CD4-positive, alpha-beta T cell treated with Interleukin-15 for 1 hour (primary cell): ENCODE measurements at places on chromosomes 4 and X.

DNA sequence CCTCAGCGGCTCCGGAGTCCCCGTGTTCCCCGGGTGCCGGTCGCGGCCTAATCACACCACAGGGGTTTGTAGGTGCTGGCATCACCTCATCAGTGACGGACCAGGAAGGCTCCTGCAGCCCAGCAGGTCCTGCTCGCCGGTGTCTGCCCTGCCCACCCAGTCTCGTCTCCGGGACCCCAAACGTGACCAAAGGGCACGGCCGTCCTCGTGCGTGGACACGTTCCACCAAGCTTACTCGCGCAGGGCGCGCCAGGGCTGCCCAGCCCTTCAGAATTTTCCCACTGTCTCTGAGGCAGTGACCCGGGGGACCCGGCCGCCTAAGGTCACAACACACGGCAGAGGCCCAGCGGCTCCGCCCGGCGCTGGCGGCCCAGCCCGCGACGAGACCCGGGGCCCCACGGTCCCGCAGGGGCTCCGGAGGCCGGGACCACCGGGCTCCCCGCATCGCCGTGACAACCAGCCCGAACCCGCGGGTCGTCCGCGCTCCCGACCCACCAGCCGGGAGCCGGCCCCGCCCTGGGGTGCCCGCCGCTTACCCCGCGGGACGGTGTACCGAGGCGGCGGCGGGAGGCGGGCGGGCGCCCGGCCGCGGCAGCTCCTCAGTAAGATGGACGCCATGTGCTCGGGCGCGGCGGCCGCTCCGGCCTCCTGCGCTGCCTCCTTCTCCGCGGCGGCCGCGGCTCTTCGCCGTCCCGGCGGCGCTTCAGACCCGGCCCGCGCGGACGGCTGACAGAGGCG, 454 bp downstream of the LETM1 start:
- DNase-seq: no peak

DNA sequence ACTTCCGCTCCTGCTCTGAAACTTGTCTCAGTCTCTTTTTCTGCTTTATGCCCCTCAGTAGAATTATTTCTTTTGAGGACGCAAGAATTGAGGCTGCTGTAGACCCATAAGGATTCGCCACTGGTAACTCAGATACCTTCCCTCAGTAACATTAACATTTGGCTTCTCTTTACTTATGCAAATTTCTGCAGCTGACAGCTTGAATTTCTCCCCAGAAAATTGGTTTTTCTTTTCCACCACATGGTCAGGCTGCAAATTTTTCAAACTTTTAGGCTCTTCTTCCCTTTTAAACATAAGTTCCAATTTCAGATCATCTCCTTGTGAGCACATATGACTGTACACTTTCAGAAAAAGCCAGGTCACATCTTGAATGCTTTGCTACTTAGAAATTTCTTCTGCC, 839.3 kb upstream of the GRIA3 start:
- no peak for DNase-seq

DNA sequence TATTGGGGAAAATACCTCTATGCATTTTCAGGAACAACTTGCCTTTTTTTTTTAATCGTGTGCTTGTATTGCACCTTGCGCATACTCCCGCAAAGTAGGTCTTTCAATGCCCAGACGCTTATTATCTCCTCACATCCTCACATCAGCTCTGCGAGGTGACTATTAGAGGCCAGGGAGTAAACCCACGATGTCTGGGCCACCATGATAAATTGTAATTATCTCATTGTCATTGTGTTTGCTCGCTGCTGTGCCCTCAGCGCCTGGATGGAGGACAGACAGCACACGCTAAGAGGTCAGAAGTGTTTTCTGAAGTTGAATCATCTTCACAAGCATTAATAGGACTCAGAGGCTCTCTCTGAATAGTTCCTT, 1.0 kb upstream of the RELL1 start:
- DNase-seq: no peak

GRCh38 chr4:187893418-187893817, 102.2 kb upstream of the ZFP42 start:
- no peak for DNase-seq

GRCh38 chrX:12304261-12304660, 166.0 kb downstream of the FRMPD4 start:
- DNase-seq: no peak

DNA sequence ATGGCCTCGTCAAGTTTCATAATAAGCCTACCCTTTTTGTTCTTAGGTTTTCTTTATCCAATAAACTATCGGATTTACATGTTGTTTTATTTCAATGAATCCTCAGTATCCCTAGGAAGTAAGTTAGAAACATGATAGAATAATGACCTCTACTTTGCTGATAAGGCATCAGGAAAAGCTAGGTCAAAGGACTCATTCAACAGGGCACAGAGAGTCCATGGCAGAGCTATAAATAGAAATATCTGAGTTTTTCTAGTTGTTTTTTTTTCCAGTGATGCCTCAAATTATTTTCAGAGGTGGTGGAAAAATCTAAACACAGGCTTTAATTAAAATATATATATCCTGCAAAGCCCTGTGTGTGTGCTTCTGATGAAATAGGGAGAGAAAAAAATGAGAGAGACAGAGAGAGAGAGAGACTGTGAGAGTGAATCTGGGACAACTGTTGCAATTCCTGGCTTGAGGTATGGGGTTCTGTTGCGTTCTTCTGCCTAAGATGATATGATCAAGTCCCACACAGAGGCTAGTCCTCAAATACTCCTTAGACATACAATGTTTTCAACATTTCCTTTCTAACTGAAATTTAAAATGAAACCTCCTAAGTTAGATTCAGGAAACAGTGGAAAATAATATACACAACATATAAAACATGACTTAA, 139.9 kb downstream of the HDX start:
- DNase-seq: no peak

GRCh38 chr4:15004739-15005301, 2.5 kb downstream of the CPEB2 start:
- DNase-seq: peak; percentile 29

GRCh38 chr4:166501941-166502382, 628.9 kb downstream of the TLL1 start:
- DNase-seq: no peak

GRCh38 chrX:19958552-19959486, 32.0 kb downstream of the BCLAF3 start:
- no peak for DNase-seq

DNA sequence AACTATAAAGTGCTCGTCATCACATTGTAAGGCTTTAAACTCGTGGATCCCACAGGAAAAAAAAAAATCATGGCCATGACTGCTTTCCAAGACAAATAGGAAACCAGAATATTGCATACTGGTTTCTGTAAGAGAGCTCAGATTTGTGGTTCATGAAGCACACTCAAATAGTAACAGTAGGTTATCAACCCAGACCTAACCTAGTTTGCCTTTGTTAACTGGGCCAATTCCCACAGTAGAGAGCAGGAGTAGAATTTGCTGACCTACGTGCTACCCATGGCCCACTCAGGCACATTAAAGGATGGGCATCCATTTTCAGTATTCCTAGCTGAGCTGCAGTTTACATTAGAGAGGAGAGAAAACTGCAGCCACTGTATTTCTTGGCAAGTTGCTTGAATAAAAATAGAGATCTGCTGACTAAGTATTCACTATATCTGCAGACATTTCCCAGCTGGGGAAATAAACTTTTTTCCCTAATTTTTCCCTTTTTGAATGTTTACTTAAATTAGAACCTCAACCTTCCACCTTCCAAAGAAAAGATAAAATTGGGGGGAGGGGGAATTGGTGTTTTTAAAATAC, 218.5 kb downstream of the SPANXN3 start:
- no peak for DNase-seq

- no peak for DNase-seq
Measured at GRCh38 chr4:153476829-153477574, 10.8 kb downstream of the TMEM131L start.

- DNase-seq: peak; percentile 92
Measured at GRCh38 chrX:1239681-1240142, 27.3 kb upstream of the CRLF2 start.

DNA sequence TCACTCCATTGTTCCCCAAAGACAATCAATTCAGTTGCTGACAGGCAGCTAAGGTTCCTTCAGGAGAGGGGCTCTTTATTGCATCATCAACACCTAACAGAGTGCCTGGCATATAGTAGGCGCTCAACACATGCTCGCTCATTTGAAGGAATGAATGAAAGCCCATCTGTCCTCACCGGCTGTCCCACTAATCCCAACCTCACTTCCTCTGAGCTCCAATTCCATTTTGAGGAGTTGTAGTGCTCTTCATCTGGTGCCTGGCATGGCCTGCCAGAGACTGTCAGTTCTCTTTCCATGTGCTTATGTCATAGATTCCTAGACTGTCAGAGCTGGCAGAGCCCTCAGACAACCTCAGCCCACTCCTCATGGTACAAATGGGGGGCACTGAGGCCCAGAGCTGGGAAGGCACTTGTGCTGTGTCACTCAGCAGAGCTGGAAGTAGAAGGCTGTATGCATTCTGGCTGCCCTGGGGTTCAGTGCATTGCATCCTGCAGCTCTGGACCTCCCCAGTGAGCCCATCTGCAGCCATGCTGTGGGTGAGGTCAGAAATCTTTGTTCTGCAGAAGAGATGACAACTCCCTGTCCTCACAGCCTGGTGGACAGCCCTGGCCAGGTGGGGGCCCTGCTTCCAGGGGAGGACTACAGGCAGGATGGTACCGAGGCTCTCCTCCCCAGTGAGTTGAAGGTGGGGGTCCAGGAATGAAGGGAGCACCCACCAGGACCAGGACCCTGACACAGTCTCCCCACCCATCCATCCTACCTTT, 134.9 kb upstream of the PJA1 start:
- DNase-seq: no peak

GRCh38 chr4:109007976-109008375, 245.1 kb upstream of the ETNPPL start:
- DNase-seq: no peak

DNA sequence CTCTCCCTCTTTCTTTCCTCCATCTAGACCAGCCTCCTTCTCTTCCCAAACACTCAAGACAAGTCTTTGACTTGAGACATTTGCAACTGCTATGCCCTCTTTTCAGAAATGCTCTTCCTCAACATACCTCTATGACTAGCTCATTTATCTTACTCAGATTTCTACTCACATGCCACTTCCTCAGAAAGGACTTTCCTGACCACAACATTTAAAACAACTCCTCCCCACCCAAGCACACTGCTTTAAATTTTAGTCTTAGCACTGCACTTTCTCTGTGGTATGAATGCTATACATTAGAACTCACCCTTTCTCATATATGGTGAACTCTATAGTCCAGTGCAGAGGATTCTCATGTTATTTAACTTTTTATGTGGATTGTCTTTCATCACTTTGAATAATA, 28.4 kb upstream of the SULT1E1 start:
- no peak for DNase-seq

DNA sequence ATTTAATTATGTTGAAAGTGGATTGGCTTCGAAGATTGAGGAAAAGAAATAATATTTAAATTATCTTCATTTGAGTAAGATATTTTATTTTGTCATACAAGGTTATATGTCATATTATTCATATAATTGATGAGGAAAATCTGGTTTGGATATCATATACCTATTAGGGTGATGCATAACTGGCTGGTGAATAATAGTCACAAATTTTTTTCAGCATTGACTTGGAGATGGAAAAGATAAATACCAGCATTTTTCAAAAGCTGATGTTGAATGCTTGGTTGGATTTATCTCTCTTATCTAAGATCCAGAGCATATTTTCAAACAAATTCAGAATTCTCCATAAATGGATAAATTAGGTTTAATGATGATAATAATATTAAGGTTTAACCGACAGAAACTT, 93.5 kb upstream of the SLIT2 start:
- DNase-seq: no peak

DNA sequence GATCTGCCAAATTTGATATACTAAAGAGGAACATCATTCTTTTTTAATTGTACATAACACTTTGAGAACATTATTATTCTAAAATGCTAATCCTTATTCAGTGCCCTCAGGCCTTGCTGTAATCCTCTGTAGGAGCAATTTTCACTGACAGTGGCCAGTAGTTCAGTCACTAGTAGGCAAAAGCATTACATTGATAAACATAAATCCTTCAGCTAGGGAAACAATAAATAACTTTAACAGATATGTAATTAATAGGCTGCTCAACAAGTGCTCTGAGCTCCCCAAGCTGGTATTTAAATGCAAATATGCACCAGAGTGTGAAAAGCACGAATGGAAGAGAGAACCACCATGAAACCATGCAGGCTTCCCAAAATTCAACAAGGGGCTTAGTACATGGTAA, 77.7 kb upstream of the FAM47C start:
- no peak for DNase-seq

DNA sequence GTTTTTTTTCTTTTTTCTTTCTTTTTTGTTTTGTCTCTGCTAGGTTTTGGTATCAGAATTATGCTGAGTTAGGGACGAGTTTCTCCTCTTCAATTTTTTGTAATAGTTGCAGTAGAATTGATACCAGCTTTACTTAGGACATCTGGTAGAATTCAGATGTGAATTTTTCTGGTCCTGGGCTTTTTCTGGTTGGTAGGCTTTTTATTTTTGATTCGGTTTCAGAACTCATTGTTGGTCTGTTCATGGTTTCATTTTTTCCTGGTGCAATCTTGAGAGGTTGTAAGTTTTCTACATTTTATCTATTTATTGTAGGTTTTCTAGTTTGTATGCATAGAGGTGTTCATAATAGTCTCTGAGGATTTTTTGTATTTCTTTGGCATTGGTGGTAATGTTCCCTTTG, 498.1 kb upstream of the CPEB2 start:
- no peak for DNase-seq

DNA sequence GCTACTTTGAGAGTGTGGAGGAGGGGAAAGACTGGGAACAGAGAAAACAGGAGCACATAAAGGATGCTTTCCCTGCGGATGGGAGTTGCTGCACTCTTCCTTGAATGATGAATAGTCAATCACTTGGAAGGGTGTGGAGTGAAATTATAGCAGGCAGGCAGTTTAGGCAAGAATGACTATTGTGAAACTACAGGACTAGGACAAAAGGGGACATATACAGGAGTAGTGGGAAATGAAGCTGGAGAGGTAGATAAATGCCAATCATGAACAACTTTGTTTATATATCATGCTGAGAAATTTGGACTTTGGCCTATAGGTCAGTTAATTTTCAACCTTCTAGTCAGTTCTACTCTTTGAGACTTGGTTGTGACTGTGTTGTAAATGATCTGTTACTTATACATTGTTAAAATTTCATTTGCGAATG, 76.9 kb downstream of the PAQR3 start:
- DNase-seq: no peak

GRCh38 chr4:135201081-135201480, 999.5 kb upstream of the PABPC4L start:
- DNase-seq: no peak

- no peak for DNase-seq
Measured at GRCh38 chr4:80043541-80043940, 29.5 kb downstream of the ANTXR2 start.

GRCh38 chr4:97984545-97985131, 158.6 kb downstream of the STPG2 start:
- DNase-seq: no peak

GRCh38 chr4:27000820-27001219, 140.2 kb downstream of the STIM2 start:
- DNase-seq: no peak

GRCh38 chr4:67468830-67469229, 76.5 kb downstream of the CENPC start:
- DNase-seq: no peak

GRCh38 chr4:118676128-118676527, 9.1 kb upstream of the METTL14 start:
- no peak for DNase-seq

- DNase-seq: no peak
Measured at GRCh38 chr4:20483416-20483815, 216.8 kb upstream of the PACRGL start.
